ENCODE measurements at places on chromosomes 5 and 9.

DNA sequence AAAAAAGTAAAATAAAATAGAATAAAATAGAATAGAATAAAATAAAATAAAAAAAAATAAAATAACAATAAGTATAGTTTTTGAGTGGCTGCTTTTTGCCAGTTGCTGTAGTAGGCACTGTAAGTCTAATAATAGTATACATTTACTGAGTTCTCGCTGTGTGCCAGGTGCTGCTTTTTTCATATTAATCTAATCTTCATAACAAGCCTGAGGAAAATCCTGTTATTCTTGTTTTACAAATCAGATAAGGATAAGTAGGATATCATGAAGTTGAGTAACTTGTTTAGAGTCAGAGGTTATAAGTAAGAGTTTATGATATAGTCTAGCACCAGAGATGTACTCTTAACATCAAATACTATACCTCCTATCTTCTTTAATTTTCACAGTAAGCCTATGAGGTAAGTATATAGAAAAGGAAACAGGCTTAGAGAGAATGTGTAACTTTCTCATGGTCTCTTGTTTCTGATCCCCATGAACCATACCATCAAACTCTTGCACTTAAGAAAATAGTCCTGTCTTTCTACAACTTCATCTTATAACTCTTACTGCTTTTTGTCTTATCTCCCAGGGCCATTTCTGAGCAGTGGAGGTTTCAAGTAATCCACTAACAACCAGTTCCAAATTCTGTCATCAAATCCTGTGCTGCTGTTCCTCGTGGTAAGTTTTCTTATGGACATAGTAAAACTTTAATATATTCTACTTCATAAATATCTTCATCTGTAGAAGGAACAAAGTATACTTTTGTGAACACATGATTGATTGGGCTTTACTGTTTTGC, 18.7 kb downstream of the RMI1 start:
- DNase-seq: no peak

DNA sequence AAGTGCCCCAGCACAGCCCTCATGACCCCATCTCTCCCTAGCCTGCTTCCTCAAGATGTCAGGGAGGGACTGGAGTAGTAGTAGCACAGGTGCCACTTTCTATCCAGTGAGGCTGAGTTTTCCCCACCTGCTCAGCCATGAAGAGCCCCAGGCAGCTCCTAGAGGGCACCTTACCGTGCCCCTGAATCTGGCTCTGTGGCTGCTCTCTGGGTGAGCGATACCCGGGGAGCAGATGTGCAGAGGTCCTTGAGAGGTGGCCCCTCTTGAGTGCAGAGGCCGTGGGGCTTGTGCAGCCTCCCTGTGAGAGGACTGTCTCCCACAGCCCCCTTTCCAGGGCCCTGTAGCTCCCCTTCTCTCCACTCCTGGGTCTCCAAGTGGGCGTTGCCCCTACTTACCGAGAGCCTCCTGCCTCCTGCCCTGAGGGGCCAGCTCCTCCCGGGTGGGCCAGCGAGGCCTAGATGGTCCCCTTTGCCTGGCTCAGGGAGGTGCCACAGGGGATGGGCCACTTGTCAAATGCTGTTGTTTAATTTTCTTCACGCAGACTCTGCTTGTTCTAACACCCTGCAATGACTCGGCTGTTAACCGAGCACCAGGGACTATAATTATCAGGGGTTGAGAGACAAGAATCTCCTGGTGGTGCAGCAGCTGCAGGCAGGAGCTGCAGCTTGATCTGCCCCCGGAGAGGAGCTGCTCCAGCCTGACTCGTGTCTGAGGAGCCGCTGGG, 29.6 kb upstream of the PITX1 start:
- DNase-seq: no peak

- DNase-seq: no peak
These were observed 99.5 kb downstream of the GCNT1 start for GRCh38 chr9:76558465-76558864.

GRCh38 chr5:58582803-58583491, at the start of gene RAB3C:
TSS of gene RAB3C (plus strand) at chr5:58583075. CDS start at chr5:58583209, 134 bp downstream.
- no peak for DNase-seq

DNA sequence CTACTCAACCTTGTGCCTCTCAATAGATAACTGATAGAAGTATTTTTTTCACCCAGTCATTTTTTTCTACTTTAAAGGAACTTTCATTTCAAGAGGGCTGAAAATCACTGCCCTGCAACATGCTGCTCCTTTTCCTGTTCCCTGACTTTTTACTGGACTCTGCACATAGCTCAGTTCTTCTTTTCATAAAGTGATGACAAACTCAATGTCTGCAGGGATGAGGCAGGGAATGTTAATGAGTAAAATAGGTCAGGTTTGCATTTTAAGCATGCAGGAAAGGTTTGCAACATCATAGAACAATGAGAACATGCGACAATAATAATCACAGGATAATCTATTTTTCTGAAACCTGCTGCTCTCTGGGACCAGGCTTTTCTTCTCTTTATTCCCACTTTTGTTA, 172.2 kb upstream of the SGCD start:
- DNase-seq: no peak

DNA sequence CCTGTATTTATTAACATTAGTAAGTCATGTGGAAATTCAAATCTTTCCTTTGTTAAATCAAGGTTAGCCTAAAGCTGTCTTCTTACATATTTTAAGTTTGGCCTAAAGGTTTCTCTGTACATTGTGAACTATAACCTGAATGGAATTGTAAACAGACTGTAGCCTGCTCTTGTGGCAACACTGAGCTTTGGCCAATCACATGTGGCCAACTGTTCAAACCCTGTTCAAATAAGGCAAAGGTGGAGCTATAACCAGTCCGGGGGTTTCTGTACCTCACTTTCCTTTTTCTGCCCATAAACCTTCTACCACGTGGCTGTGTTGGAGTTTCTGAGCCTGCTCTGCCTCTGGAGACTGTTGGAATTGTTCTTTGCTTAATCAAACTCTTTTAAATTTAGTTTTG, 3.3 kb upstream of the HAPLN1 start:
- DNase-seq: no peak

- DNase-seq: no peak
These were observed 493.1 kb upstream of the DMAC1 start for GRCh38 chr9:8292657-8293056.

Data from activated naive CD4-positive, alpha-beta T cell (primary cell).